ENCODE measurements at places on chromosomes 2 and 18.

DNA sequence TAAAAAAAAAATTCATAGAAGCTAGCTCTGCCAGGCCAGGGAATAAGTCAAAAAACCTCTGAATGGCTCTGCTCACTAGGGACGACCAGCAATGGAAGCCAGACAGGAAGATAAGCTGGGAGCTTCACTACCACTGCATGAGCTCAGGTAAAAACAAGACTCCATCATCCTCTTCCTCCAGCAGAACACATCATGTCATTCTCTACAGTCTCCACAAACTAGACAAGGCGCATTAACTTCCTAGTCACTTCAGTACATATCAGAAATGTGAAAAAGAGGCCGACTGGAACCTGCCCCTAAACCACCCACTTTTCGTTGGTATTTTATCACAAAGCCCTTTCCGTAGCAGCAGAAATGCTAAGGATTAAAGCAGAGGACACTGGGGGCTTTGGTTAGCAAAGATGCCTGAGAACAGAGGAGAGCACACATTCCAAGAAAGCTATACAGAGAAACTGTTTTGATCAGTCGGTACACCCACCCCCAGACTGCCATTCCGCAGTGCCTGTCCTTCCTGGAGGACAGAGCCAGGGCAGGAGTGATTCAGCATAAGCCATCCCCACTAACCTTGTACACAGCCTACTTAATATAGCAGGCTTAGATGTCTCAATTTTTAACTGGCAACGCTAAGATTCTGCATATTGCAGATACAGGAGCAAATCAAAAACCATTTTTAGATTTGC lies 53.4 kb downstream of the AAK1 start:
- DNase-seq: no peak

DNA sequence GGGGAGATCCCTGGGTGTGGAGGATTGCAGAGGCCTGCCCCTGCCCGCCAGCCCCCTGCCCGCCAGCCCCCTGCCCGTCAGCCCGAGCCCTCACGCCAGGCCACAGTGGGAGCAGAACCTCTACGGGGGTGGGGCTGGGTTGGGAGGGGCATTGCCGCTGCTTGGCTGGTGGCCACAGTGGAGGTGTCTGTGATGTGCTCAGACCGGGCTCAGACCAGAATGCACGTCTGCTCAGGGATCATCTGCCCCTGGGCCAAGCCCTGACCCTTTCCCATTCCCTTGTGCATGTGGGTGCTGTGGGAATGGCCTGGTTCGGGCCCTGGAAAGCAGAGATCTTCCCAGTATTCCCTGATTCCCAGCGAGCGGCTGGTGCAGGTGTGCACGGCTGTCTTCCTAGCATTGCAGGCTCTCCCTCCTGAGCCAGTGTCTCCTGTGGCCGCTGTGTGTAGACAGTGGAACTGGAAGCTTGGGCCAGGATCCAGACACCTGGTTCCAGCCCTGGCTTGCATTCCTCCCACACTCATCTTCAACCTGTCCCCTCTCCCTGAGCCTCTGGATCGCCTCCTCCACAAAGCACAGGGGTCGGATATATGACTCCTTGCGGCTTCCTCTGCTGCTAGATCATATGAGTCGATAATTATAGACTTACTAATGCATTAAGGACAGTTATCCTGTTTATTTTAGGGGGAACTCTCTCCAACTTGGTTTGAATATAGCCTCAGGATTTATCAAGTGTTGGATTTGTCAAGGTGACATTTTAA lies 161.6 kb downstream of the LDLRAD4 start:
- DNase-seq: no peak

DNA sequence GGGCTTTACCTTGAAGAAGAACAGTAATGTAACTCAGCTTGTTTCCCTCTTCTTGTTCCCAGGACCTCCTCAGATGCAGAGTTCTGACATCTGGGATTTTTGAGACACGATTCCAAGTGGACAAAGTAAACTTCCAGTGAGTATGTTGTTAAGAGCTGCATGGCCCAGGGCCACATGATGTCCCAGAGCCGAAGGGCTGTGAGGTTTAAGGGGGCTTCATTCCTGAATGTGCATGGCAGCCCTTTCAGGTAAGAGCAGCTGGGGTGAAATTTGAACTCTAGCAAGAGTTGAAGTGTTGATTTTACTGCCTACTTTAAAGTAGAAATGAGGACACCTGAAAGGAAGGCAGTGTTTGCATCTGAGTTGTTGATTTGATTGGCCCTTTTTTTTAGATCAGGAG lies 13.3 kb downstream of the CHMP1B start:
- no peak for DNase-seq

DNA sequence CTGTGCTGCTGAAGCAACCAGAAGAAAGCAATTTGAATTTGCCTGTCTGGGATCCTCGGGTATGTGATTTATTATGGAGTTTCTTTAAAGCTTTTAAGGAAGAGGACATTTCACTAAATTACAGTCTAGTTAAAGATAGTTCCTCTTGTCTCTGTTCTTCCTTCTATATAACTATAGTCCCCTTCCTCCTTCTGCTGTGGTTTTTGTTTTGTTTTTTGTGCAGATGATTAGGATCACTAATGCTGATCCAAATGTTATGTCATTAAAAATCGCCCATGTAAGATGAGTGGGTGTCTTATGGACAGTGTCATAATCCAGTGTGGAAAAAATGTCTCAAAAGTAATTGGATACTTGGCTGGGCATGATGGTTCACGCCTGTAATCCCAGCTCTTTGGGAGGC lies 24.7 kb downstream of the PAPOLG start:
- DNase-seq: no peak

DNA sequence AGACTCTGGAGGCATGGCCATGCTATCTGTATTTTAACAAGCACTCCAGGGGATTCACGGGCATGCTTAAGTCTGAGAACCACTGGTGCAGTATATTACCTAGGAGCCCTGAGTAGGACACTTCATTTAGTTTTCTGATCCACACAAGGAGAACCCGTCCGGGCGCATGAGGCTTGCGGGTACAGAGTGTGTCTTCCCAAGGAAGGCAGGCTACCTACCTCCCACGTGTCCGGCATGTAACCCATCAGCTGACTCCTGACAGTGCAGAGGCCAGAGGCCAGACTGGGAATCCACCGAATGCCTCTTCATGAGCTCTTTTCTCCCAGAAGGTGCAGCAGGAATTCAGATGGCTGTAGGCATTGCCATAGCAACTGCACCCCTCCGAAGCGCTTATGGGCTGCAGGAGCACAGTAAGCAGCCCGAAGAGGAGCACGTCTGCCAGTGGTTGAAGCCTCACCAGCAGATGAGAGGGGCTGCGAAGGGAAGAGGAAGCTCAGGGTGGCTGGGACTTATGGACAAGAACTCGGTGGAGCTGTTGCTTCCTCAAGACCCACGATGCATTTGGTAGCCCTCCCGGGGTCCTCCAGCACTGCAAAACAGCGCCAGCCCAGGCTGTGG lies 33.8 kb upstream of the DNMT3A start:
- DNase-seq: no peak
